Suppressor macrophage treated with lipopolysaccharide for 1 hour (primary cell): ENCODE measurements at places on chromosomes 1 and 21.

GRCh38 chr1:187342495-187342894 is 513.7 kb downstream of the PLA2G4A start:
- DNase-seq, result no peak

DNA sequence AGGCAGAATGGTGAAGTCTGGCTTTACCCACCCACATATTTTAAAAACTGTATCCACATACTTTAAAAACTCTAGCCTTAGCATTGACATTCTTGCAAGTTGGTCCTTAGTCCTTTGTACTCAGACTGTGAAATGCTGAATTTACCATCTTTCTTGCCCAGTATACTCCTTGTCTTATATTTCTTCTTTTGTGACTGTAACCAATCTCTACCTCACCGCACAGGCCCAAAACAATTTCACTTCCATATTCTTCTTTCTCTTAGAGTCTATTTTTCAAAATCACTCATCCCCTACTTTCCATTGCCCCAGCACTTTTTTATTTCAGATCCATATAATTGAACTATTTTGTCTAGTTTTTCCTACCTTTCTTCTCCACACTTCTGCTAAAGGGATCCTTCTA is 892.4 kb upstream of the B3GALT2 start:
- no peak for DNase-seq

- DNase-seq, result peak; percentile 68
Observed at GRCh38 chr1:224851210-224851847, 78.1 kb upstream of the DNAH14 start.

DNA sequence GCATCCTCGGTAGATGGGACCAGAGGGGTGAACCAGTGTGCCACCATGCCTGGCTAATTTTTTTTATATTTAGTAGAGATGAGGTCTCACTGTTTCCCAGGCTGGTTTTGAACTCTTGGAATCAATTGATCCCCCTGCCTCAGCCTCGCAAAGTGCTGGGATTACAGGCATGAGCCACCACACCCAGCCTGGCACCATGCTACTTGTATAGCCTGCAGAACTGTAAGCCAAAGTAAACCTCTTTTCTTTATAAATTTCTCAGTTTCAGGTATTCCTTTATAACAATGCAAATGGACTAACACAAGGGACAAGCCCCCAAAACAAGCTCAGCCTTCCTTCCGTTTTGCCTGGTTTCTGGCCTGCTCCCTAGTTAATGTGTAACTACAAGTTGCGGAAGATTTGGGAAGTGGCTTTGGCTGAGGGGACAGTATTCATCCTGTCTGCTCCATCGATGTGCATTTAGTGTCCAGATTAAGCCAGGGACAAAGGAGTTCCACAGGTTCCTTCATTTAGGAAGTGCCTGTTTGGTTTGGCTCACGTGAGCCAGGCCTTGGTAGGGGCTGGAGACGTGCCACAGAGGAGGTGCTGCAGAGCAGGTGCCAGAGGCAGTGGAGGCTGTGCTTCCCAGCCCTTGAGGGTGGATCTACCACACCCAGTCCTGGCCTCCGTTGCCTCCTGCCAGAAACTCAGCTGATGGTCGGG is 4.4 kb downstream of the AVPR1B start:
- DNase-seq, result no peak

DNA sequence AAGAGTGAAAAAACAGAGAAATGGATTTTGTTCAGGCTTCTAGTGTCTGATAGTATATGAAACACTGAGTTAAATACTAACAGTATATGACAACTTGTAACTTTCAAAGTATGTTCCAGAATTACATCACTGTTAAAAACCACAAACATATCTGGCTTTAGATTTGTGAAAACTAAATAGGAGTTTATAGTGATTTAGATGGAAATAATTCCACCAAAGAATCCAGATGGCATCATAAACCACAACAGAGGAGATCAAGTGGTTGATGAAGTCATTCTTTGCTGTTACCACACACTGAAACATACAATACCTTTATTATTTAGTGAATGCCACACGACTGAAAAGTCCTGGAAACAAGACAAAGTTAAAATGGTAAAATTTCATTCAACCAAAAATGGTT is 37.2 kb downstream of the ALG14 start:
- no peak for DNase-seq

DNA sequence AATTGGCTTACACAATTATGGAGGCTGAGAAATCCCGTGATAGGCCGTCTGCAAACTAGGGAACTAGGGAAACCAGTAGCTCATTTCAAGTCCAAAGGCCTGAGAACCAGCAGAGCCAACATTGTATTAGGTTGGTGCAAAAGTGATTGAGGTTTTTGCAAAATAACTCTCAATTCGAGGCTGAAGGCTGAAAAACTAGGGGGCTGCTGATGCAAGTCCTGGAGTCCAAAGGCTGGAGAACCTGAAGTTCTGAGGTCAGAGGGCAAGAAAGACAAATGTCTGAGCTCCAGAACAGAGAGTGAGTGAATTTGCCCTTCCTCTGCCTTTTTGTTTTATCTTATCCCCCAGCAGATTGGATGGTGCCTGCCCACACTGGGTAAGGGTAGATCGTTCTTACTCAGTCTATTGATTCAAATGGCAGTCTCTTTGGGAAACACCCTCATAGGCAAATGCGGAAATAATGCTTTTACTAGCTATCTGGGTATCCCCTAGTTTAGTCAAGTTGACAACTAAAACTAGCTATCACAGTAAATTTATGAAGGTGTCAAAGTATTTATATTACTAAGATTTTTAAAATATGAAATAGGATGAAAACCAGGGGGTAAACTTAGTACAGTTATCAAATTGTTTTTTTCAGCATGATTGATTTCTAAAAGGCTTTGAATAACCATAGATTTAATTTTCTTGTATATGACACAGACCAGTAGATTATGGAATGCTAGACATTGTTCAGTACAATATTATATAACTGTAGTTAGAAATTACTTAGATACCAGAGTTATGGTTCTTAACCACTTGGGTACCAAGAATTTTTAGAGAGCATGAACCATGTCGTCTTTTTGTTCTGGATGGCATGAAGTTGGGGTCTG is 15.4 kb downstream of the RABGAP1L start:
- no peak for DNase-seq

GRCh38 chr1:172338295-172338735 is 82.2 kb upstream of the C1orf105 start:
- no peak for DNase-seq

DNA sequence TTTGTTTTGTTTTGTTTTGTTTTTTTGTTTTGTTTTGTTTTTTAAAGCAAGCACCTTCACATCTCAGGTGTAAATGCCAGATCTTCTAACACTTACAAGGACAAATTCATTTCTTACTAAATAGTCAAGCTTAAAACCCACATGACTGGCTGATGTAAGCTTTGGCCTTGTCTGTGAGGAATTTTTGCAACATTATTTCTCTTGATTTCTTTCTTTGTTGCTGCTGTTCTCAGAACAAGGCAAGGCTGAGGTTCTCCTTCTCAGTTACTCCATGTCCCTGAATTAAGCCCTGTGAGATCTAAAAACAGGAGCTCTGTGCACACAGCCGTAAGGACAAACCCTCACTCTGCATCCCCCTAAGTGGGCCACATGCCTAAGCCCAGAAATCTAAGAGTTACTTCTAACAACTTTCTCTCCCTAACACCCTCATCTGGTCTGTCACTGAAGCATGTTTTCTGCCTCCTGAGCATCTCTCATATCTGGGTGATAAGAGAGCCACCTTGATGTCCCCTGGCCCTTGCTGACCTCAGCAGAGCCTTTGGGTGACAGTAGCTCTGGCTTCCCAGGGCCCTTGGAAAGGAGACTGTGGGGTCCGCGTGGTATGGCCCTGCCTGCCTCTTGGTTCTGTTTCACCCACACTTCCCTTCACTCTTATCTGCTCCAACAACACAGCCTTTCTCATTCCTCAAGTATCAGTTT is 81.2 kb upstream of the HOOK1 start:
- no peak for DNase-seq

DNA sequence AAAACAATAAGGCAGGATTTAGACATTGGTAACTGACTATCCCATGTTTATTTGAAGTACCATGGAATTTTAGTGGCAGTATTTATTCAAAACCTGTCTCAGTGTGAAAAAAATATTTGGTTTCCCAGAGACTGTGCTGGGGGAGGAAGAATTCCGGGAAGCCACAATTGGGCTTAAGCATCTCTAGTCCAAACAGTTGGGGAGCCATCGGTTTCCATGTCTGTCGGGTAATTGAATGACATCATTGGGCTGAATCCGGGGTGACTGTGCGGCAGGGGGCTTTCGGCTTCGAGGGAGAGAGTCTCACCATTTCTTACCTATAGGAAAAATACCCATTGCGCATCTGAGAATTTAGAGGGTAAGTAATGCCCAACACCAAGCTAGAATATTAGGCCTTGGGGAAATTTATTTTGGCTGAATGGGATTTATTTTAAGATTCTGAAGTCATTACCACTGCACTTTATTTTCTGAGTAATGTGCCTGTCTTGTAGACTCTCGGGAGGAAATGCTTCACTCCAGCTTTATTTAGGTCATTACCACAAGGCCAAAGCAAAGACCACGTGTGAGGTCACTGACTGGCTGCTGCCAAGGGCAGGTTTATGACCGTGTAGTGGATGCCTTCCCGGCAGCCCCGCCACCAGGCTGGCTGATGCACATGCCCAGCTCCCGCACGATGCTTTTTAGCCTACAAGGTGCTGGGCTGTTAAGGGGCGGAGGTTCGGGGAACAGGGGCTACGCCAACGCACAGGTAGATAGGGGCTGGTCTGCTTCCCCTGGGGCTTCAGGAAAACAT is 23.1 kb upstream of the UMODL1 start:
- DNase-seq, result peak; percentile 37

DNA sequence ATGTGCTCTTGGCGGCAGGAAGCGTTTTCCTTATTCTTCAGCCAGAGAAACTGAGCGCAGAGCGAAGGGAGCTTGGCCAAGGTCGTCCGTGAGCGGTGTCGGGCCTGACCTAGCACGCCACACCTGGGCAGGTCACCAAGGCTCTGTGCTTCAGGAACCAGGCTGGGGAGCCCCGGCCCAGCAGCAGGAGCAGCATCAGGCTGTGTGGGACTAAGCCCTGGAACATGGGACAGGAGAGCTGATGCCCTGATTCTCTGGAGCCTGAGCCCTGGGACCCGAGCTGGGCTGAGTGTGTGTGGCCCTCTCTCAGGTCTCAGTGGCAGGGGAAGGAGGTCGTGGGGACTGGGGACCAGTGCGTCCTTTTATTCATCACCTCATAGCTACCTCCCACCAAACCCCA is 65.2 kb upstream of the ABCG1 start:
- no peak for DNase-seq

- DNase-seq, result no peak
Observed at GRCh38 chr1:116827607-116828105, 73.4 kb downstream of the CD2 start.

DNA sequence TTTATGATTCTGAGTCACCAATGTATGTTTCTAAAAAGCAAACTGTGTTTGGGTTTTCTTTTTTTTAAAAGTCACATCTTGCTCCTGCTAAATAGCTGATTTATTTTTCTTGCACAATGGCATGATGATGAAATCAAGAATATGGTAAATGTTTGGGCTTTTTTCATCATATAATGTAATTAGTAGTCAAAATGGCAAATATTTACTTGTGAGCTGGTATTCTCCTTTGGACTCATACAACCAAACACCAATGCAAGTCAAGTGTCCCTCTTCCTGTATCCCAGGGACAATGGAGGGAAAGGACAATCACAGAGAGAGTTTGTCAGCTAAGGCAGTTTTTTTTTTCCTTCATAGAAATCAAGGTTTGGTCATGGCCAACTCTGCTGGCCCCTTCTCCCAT is 94.6 kb upstream of the RALGPS2 start:
- no peak for DNase-seq

DNA sequence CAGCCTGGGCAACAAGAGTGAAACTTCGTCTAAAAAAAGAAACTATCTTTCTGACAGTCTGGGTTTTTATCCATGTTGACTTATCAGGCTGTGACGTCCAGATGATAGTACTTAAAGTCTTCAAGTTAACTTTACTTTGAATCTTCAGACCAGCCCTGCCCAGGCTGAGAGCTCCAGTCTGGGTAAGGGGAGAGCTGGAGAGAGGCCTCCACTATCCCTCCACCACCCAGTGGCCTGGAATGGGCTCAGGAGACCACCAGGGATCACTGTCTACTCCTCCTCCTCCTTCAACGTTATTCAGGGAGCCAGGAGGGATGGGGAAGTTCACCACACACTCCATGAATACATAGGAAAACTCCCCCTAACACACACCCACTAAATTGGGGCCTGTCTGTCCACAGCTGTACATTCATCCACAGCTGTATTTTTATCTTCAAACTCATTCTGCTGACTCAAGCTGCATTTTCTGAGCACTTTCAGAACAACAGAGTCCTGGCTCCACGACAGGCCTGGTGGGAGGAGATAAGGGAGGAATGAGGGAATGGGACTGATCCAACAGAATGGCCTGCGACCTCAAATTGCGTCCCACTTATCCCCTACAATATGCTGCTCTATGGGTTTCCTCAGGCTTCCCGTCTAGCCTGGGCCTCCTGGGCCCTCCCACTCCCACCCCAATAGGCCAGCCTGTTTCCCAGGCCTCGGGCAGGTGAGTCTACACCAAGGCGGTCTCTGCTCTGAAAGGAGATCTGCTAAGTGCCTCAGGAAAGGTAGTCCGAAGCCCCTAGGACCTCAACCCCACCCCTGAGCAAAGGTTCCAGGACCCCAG is 1.8 kb downstream of the SLC45A3 start:
- DNase-seq, result peak; percentile 26

- DNase-seq, result peak; percentile 94
Observed at GRCh38 chr1:206467915-206468314, 2.4 kb upstream of the IKBKE start.

DNA sequence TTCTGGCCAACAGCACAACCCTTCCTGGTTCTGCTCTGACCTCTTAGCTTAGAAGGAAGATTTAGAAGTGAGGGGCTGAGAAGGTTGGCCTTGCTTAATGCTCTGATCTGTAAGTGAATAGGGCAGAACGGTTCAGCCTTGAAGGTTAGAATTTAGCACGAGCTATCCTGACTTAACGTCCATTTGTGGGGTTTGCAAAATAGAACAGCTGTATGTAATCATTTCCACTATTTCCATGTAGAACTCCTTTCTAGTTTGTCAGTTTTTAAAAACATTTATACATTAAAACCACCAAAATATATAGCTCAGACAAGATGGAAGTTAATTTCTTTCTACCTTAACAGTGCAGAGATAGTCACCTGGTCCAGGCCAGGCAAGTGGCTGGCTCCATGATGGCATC is 89.9 kb downstream of the TBX19 start:
- DNase-seq, result no peak

GRCh38 chr1:4939266-4939665 is 284.9 kb downstream of the AJAP1 start:
- no peak for DNase-seq

DNA sequence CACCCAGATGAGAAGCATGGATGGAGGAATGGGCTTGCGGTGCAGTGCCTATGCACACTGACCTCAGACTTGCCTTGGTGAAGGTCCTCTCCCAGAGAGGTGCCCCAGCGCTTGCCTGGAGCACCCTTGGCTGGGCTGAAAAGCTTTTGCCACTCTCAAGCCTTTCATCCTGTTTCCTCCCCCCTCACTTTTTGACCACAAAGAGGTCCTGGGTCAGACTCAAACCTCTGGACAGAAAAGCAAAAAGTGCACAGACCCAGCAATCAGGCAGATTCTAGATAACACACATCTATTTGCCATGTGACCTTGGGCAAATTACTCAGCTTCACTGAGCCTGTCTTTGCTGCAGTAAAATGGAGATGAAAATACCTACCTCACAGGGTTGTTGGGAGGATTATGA is 7.3 kb downstream of the TMEM35B start:
- no peak for DNase-seq

- DNase-seq, result no peak
Observed at GRCh38 chr21:36186506-36187399, 30.1 kb downstream of the DOP1B start.
